Fibroblast of pulmonary artery (primary cell): ENCODE measurements at places on chromosomes 11 and 22.

GRCh38 chr22:50131894-50132293 lies 38.6 kb upstream of the PANX2 start:
- DNase-seq, result no peak

- DNase-seq, result peak; percentile 37
Observed at GRCh38 chr11:811446-812245, 1.9 kb downstream of the RPLP2 start.

DNA sequence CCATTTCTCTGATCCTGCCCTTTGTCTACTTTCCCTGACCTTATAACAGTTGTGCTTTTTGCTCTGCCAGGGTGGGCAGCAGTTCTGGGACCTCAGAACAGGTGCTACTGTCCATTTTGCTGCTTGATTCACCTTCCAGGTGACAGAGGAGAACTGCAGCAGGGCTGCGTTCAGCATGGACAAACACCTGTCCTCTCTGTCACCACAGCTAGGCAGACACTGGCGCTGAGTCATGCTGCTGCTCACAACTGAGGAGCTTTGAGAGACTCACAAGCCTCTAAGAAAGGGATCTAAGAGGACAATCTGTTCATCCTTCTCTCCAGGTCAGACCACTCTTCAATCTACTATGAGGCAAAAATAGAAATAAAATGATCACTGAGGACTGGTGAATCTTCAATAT lies 1144.5 kb upstream of the CCDC90B start:
- no peak for DNase-seq

DNA sequence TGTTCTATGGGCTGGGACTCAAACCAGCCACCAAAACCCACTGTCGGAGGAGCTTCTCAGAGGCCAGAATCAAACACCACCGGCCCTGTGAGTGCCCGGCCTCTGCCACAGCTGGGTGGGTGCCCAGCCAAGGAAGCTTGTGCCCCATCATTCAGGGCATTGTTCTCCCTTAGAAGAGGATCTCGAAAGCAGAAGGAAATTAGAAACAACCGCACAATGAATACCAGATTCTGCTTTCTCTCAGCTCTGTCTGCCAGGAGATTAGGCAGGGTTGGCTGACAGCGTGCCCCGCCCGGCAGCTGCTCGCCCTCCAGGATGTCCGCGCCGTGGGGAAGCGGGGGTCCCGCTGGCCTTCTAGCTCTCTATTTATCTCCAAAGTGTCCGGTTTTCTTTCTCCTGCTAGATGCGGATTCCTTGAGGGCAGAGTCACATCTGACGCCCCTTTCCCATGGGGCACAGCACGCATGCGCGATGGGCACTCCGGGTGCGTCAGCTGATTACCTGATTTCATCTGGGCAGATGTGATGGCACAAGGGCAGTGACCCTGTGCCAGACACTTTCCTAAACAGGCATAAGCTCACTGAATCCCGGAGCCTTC lies 25.5 kb downstream of the SCGB1A1 start:
- DNase-seq, result peak; percentile 80

DNA sequence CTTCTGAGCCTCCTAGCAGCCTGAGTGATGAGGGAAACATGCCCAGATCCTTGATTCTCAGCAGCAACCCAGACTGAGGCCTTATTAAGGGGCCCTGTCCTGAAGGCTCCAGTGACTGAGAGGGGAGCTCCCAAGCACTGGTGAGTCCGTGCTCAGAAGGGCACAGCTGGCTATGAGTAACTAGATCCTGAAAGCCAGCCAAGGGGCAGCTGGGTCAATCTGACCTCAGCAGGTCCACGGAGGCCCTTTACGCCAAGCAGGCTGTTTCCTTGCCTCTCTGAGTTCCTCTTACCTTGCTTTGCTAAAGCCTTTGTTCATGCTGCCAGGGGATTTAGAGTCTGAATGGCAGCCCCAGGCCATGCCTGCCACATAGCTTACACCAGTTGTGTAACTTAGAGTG lies 19.3 kb upstream of the MIEF1 start:
- no peak for DNase-seq

GRCh38 chr11:109964487-109964886 lies 128.7 kb upstream of the ZC3H12C start:
- no peak for DNase-seq

DNA sequence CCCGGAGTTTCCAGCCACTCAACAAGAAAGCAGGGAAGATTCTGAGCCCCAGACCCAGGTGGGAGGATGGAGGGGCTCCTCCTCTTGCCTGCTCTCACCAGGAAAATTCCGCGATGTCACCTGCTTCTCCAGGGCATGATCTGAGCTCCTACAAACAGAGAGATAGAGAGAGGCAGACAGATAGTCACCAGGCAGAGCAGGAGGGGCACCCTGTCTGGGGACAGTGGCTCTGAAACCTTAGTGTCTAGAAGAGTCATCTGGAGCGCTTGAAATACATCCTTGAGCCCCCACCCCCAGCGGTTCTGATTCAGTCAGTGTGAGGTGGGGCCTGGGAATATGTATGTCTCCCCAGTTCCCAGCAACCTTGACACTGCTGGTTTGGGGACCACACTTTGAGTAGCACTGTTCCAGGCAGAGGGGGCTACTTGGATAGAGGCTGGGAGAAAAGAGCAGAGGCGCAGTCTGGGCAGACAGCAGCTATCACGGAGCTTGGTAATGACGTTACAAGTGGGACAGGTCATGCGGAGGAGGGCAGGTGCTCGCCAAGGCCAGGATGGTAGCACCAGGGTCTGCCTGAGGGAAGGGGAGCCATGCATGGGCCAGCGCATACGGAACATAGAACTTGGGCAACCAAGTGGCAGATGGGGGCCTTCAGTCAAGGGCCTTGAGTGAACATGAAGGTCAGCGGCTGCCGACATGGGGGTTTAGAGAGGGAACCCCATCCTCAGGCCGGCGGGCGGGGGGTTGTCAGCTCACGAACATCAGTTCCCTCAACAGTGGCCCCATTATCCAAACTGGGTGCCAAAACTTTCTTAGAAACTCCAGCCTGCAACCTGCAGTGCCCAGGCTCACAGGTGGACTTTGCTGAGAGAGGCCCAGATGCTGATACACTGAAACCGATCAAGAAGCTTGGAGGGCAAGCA lies 60.9 kb upstream of the MYEOV start:
- DNase-seq, result no peak

DNA sequence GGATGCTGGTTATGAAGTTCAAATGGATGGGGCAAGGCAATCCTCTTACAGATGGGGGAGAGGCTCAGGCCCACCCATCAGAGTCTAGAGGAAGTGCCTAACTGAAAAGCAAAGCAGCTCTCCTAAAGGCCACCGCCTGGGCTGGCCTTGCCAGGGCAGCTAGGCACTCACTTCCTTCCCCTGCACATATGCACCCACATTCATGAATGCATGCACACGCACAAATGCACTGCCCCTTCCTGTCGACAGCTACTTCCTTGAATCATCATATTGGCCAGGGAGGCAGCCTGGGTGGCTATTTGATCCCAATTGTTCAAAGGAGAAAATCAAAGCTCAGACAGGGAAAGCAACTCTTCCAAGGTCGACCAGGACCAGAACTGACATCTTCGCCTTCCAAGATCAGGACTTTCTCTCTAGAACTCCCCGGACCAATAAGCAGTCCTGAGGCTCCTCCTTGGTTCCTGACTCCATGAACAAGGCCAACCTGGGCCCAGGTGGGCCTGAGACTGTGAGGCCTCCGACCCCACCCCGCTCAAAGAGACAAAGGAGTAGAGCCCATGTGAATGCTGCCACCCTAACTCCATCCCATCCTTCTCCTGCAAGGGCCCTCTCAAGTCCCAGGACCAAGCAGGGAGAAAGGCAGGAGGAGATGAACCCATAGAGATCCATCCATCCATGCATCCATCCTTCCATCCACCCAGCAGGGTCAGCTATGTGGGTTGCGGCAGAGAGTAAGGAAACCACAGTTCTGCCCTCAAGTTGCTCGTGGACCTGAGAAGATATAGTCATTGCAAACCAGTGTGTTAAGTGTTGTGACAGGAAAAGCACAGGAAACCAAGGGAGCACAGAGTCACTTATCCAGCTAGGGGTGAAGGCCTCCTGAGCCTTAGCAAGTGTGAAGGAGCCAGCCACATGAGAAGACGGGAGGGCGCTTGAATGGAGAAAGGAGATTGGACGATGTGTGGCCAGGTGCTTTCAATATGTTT lies 35.4 kb upstream of the LMO1 start:
- DNase-seq, result no peak

GRCh38 chr11:986952-987305 lies 49.6 kb downstream of the MUC6 start:
- DNase-seq, result no peak

- DNase-seq, result peak; percentile 37
Observed at GRCh38 chr22:21917181-21917958, 35.3 kb downstream of the PPM1F start.

- DNase-seq, result peak; percentile 52
Observed at GRCh38 chr11:119594639-119595249, 134.3 kb downstream of the NECTIN1 start.

DNA sequence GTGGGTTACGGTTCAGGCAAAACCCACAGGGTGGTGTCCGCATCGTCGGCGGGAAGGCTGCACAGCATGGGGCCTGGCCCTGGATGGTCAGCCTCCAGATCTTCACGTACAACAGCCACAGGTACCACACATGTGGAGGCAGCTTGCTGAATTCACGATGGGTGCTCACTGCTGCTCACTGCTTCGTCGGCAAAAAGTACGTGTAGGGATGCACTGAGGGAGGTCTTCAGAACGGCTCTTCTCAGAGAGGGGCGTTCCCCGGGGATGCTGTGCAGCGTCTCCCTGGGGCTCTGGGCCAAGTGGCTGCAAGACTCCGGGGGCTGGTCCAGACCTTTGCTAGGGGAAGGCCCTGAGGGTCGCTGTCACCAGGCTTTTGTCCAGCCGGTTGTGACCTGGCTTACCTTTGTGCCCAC lies 1.3 kb downstream of the ACR start:
- DNase-seq, result no peak

DNA sequence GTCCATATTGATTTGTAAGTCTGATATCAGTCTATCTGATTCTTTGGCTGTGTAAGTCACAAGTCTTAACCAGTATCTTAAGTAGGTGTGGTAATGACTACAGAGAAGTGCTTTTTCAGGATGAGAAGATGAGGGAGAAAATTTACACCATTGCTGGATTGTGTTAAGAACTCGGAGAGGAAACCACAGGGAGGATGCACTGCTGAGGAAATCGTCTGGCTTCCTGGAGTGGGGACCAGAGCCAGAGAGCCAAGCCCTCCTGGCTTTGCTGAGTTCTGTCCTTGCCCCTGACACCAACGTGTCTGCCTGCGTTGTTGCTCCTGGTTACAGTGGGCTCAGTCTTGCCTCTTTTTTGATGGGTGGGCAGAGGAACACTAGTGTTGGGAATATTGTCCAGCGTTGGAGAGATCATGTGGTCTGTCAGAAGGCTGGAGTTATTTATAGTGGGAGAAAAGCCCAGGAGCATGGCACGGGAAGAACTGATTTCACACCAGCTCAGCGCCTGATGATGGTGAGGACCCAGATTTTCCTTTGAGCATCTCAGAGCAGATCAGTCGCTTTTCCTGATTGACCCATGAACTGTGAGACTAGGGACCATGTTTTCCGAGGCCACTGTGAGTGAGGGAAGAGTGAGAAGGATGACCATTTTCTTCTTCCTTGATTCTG lies 29.6 kb downstream of the MARK2 start:
- no peak for DNase-seq

GRCh38 chr22:28935713-28936112 lies 52.3 kb downstream of the ZNRF3 start:
- DNase-seq, result no peak

GRCh38 chr22:44187652-44188230 lies 7.0 kb downstream of the PARVG start:
- no peak for DNase-seq

GRCh38 chr11:94583866-94584500 lies 16.8 kb downstream of the PIWIL4 start:
- DNase-seq, result peak; percentile 25

DNA sequence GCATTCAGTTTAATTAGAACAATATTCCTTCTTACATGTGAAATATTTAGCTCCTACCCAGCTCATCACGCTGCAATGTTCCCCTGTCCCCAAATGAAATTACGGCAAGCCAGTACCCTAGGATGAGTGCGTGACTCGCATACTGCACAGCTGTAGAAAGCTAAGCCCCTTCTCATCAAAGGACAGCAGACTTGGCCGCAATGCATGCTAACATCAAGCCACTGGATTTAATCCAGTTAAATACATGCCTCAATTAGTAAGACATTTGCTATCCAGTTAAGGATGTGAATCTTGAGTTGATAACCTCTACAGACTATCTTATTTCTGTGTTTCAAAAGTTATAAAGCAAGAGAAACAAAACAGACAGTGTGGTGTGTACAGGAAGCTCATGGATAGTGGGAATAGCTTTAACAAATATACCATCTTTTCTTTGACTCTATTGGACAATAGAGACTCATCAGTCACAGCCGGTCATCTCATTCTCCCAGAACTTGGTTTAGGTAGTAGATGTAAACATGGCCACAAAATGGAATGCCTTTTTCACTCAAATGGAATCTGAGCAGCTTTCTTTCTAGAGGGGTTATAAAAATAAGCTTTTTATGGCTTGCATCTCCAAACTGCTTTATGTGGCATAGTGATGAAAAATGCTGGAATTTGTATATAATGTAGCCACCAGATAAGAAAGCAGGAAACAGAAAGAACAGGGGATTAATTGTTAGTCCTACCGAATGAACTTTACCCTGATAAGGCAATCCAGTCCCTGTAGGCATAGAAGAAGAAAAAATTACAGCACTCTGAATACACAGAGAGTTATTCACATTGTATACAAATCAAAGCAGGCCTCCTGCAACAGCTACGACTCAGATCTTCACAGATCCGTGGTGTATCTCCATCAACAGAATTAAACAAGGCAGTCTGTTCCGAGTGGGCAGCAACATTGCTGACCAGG lies 224.1 kb downstream of the CADM1 start:
- DNase-seq, result no peak

DNA sequence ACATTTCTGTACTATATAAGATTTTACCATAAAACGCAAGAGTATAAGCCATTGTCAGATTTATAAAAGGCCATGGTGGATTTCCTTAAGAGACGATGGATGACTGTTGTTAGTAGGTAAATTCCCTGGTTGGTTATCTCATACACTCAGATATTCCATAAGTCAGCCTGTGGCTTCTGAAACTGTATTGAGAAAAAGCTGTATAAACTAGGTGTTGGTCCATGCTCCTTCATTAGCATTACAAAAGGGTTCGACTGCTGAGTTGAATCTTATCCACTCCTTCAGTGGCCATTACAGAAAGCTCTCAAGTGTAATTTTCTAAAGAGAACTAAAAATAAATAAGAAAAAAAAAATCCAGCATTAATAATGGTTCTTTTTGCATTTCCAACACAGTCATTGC lies 5.3 kb downstream of the GRAP2 start:
- no peak for DNase-seq

DNA sequence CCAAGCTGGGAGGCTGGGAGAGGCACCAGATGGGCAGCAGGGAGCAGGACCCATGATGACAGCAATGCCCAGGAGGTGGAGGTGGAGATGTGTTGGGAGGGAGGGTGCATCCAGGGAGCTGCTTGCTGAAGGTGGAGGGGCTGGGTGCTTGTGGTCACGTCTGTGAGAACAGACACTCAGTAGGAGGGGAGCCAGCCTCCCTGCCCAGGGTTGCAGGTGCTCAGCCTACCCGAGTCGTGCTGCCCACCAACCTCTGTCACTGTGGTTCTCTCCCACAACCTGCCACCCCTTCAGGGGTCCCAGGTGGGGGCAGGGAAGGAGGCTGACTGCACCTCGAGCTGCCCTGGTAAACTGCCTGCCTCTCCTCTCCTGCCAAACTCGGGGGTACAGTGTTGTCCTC lies 5.5 kb downstream of the PRDX5 start:
- no peak for DNase-seq
